ENCODE measurements at places on chromosomes 3 and 15.

GRCh38 chr3:71208211-71209095 is 375.1 kb downstream of the FOXP1 start:
- DNase-seq, result no peak

GRCh38 chr3:134449277-134449676 is 36.5 kb downstream of the ANAPC13 start:
- DNase-seq, result no peak

DNA sequence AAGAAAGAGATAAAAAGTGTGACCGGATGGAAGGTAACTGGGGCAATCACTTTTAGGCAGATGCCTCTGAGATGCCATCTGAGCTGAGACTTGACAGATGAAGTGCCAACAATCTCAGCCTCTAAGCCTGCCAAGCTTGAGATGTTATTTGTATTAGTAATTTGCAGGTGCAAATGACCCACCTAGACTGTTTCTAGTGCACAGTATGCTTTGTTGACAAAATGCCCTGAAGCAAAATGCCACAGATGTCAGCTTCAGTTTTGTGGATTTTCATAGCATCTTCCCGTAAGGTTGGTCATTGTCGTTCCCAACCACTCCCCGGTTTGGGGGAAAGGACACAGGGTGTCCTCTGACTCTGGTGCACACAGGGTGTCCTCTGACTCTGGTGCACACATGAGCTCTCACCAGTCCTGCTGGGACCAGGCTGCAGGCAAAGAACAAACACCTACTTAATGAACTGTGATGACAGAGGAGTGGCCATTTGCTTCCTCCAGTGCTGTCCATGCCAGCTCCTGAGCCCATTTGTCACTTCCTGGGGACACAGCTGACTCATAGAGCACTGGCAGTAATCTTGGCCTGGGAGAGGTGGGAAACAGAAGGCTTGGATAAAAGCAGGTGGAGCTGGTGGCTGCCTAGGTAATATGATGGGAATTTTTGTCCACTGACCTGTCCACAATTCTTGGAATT is 16.7 kb upstream of the PPP1R2 start:
- DNase-seq, result no peak

- DNase-seq, result no peak
These were observed 14.1 kb upstream of the SHF start for GRCh38 chr15:45201869-45202268.

DNA sequence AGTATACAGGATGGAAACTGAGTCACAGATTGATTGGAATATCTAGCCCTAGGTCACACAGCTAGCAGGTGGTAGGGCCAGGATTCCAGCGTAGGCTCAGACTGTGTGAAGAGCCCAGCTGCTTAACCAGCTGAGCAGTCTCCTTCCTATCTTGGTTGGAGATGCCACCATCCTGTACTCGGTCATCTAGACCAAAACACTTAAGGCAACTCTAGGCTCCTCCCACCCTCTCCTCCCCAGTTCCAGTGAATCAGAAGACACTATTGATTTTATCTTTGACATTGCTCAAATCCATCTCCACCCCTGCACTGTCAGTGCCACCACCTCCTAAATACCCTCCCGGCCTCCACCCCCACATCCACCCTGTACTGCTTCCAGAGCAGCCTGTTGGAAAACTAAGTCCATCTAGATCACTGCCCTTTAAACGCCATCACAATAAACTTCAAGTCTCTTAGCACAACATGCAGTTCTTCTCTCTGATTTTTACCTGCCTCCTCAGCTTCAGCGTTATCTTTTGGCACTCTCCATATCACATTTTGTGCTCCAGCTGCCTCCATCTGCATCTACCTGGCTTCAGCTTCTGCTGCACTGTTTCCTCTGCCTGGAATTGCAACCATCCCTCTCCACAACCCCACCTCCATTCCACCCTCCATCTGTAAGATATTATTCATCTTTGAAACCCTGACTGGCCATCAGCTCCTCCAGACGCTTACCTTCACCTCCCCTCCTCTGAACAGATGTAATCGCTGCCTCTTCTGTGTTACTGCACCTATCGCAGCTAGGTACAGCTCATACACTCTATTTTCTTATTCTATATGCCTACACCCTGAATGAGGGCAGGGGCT is 86.8 kb upstream of the ACP3 start:
- no peak for DNase-seq

- DNase-seq, result no peak
These were observed 64.9 kb upstream of the PIK3R4 start for GRCh38 chr3:130811557-130811956.

DNA sequence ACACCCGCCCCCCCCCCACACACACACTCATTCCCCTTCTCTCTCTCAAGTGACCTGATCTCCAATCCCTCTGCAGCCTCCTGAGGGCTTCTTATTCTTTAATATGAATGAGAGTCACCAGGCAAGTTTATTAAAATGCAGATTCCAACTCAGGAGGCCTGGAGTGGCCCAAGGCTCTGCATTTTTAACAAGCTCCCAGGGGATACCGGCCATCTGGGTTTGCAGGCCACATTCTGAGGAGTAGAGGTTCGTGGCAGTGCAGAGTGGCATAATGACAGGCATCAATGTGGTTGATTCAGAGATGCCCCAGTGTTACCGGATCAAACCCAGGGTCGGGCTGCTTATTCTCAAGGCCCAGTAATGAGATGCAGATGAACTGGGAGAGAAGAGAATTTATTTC is 18.9 kb downstream of the EIF1B start:
- DNase-seq, result no peak

DNA sequence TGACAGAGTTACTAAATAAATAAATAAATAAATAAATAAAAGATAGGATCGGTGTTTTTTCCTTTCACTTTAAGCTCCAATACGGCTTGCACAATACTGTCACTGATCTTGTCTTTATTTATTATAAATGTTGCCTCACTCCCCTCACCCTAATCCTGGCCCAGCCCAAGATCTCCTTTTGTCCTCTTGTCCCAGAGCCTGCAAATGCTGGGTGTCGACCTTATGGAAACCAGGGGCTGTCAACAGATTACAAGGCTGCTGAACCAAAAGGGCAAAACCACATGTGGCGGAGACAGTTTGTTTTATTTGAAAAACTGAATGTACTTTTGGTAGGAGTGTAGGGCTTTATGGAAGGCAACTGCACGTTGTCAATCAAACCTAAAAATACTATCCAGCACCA is 75.9 kb downstream of the RFTN1 start:
- DNase-seq, result no peak

DNA sequence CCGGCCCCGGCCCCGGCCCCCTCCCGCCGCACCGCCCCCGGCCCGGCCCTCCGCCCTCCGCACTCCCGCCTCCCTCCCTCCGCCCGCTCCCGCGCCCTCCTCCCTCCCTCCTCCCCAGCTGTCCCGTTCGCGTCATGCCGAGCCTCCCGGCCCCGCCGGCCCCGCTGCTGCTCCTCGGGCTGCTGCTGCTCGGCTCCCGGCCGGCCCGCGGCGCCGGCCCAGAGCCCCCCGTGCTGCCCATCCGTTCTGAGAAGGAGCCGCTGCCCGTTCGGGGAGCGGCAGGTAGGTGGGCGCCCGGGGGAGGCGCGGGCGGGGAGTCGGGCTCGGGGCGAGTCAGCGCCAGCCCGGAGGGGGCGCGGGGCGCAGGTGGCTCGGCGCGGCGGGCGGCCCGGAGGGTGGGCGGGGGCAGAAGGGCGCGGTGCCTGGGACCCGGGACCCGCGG is 352 bp downstream of the CHRD start:
- DNase-seq, result no peak

DNA sequence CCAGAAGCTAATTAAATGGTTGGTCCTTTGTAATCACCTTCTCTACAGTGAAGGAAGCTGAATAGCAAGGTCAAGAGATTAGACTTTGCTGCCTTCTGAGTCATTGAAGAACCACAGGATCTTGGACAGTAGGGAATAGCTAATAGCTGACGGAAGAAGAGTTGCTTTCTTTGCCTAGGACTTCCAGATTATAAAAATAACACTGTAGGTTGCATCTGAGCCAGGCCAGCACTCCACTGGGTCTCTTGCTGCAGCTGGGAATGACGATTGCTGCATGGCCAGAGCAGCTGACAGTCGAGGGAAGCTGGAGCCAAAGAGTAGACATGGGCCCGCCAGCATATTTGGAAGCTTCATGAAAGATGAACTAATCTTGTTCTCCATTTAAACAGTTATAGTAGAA is 81.5 kb upstream of the KCNMB2 start:
- no peak for DNase-seq

- DNase-seq, result no peak
These were observed 17.1 kb downstream of the SETMAR start for GRCh38 chr3:4320096-4320911.

GRCh38 chr3:18445401-18446148 is 20.4 kb upstream of the SATB1 start:
- DNase-seq, result no peak

DNA sequence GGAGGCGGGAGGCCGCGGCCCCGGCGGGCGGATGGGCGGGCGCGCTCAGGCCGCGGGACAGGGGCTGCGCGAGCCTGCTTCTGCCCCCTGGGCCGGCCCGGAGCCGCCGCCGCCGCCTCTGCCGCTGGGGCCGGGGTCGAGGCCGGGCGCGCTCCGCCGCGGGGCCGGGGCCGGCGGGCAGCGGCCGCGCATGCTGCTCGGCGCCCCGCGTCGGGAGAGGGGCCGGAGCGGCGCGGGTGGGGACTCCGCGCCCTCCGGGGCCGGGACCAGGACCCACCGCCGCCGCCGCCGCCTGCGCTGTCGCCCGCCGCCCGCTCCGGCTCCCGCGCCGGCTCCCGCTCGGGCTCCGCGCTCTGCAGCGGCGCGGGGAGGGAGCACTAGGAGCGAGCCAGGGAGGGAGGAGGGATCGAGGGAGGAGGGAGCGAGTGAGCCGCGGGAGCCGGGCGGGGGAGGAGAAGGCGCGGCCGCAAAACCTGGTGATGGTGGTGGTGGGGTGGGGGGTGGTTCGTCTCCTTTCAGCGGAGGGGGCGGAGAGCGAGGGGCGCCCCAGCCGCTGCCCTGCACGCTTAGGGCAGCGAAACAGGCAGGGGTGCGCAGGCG is at the start of gene LINGO1:
Gene LINGO1, minus strand, starts transcription at position 379 of the 600 bp plus-strand sequence. CDS start 597 bp downstream, outside the sequence.
- DNase-seq, result no peak

- DNase-seq, result no peak
These were observed 46.8 kb downstream of the CA12 start for GRCh38 chr15:63334821-63335220.

DNA sequence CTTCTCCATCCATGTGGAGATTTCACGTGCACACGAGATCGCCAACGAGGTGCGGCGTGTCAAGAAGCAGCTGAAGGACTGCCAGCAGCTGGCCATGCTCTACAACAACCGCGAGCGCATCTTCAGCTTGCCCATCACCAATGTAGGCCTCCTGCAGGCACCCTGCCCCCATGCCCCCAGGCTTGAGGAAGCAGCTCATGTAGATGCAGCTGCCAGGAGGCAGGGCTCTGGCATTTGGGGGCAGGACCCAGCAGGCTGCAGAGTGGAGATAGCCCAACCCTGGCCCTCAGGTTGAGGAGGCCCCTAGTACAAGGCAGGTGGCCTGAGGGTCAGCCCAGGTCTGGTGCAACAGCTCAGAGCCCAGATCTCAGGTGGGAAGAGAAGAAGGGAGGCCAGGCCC is 36.4 kb downstream of the DNAH1 start:
- no peak for DNase-seq

DNA sequence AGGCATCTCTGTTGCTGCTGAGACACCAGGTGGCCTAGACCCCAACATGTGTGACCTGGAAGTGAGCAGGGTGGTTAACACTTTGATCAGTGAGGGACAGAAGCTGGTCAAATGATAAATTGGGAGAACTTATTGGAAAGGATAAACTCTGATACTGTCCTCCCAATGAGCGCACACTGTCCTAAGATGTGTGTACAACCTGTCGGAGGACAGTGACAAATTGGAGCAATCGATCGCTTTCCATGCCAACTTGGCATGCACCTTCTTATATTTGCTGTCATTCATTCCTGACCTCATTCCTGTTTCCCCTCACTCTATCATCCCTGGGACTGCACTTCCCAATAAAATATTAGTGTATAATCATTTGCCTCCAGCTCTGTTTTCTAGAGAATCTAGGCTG is 198.7 kb upstream of the PROK2 start:
- DNase-seq, result no peak

DNA sequence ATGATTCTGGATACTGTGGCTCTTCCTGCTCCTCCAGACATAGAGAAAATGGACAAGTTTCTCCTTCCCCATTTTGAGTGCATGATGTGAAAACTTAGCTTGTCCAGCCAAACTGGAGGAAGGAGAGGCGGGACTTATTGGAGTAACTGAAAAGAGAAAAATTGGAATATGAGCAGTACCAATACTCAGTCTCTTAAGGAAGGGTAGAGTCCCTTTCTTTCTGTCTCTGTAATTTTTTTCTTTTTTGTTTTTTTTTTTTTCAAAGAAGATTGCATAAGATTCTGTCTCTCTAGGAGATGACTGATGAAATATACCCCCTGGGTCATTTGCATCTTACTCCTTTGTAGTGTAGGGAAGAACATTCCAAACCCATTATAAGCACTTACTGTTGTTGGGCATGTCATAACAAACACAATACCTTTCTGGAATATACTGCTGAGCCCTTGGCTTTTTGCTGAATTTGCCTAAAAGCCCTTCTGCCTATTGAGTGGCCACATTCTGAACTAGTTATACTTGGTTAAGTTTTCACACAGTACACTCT is 498.1 kb upstream of the TPRG1 start:
- DNase-seq, result no peak

- DNase-seq, result no peak
These were observed 18.1 kb downstream of the PLXNB1 start for GRCh38 chr3:48411606-48412374.

All from GM12892 (cell line).